ENCODE measurements at places on chromosomes 2 and 18. TPM values are rescaled to one million over a fixed set of nuclear protein-coding genes. Genes with fewer than 3 reads are reported as not detected.

DNA sequence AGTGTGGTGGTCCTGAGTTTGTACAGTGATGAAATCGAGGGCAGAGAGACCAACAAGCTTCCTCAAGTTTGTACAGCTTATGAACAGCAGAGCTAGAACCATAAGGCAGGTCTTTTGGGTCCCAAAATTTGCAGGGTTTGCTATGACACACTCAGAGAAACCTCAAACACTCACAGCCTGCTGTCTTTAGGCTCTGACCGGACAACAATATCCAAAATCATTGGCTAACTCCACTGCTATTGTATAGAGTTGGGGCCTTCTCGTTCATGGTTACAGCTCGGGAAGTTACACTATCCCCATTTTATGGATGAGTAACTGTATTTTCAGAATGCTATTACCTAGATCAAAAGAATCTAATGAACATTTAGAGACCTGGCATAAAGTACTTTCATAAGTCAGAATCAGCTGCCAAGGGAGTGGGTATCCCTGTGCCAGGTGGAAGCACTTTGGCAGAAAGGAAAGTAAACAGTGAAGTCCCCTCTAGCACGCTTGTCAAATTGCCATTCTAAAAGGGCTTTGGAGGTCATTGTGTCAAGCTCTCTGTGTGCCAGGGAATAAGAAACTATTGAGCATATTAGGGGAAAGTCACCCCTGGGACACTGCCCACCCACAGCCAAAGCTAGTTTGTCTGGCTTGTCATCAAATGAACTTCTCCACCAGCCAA lies 331.8 kb downstream of the ALK start:
- DNase-seq: no peak

DNA sequence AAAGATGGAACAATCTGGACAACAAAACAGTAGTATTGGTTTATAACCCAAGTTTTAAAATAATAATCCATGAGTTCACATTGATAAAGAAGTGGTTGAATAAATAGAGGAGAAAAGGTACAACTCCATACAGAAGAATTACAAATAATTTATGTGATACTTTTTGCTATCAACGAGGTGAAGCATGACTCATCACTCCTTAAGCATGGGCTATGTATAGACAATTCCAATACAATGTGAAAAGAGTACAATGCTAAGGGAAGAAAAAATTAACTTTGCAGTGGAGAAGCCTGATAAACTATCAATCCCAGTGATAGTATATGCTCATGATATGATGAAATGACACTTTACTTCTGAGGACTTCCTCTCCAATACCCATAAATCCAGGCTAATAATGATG lies 312.9 kb downstream of the GULP1 start:
- DNase-seq: no peak

- no peak for DNase-seq
Observed at GRCh38 chr2:84940831-84941412, 30.0 kb upstream of the KCMF1 start.

GRCh38 chr2:192151853-192152252 lies 42.9 kb downstream of the TMEFF2 start:
- DNase-seq: no peak

- DNase-seq: no peak
Observed at GRCh38 chr2:489084-489483, 188.1 kb downstream of the TMEM18 start.

Gene TBR1
- polyA plus RNA-seq: 0.01 TPM

Gene ACOXL
- polyA plus RNA-seq: 0.99 TPM
